Occipital lobe (tissue), 3 donors: ENCODE measurements at places on chromosomes 3 and 15.

GRCh38 chr3:100932491-100932890 lies 60.7 kb downstream of the ABI3BP start:
- no peak for DNase-seq

DNA sequence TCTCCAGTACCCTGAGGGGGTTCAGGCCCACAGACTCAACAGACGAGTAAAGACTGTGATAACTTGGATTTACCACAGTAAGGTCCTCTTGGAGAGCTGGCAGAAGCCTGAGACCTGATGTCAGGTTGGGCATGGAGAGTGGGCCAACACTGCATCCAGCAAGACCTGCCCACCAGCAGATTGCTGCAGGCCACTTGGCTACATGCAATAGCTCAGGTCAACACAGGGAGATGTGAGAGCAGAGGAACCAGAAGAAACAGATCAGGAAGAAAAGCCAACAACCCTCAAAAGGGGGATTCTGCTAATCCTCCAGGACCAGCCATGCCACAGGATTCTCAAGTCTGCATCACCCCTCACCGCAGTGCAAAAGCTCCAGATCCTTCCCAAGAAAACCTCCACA lies 1.7 kb upstream of the IP6K1 start:
- DNase-seq: no peak

DNA sequence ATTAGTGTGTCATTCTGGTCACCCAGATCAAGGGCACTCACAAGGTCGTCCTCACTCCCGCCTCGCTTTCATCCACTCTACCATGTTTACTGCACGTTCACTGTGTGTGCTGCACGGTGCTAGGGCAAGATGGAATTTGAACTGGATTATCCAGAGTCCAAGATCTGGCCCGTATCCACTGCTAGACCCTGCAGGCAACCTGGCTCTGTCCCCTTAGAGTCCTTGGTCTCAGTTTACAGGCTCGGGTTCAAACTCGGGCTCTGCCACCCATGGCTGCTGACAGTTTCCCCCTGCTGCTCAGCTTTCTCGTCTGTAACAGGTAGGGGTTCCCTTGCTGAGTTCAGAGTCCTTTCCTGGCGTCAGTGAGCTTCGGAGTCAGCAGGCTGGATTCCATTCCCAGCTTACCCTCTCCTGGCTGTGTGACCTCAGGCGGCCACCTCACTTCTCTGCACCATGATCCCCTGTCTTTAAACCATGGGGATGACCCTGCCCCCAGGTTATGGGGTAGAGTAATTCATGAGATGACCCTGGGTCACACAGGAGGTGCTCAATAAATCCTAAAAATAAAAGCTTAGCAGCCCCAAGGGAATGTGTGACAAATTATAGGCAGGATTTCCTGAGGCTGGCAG lies 79.6 kb upstream of the SLC6A6 start:
- no peak for DNase-seq

GRCh38 chr3:180571831-180572598 lies 29.9 kb upstream of the TTC14 start:
- DNase-seq: no peak
